NCI-H2171 (cell line): ENCODE measurements at places on chromosomes 7 and 10.

DNA sequence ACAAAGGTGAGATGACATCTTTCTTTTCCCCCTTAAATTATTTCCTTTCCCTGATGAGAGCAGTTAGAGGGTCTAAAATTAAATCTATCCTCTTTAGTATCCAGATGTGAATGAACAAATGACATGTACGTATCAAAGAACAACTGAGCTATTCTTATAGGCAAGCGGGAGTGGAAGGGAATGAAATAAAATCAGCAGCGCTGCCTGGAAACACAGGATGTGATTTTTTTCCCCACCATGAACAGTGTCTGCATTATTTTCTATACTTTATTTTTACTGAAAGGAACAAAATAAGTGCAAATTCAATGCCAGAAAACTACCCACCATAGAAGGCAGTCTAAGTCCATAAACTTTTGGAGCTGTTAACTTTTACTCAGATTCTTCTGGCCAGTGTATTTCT is 40.6 kb downstream of the SLC26A4 start:
- DNase-seq, result no peak

DNA sequence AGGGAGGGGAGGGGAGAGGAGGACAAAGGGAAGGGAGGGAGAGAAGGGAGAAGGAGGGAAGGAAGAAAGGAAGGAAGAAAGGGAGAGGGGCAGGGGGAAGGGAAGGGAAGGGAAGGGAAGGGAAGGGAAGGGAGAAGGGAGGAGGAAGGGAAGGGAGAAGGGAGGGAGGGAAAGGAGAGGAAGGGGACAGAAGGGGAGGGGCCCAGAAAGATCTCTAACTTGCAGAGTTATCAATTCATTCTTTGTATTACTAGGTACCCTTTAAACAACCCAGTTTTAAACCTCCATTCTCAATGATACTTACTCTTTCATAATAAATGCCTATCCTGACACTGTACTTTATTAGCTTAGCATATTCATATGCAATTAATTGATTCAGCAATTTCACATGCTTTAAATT is 192.0 kb downstream of the ELMO1 start:
- no peak for DNase-seq

- DNase-seq, result no peak
Observed at GRCh38 chr10:785861-786214, 96.4 kb upstream of the DIP2C start.

DNA sequence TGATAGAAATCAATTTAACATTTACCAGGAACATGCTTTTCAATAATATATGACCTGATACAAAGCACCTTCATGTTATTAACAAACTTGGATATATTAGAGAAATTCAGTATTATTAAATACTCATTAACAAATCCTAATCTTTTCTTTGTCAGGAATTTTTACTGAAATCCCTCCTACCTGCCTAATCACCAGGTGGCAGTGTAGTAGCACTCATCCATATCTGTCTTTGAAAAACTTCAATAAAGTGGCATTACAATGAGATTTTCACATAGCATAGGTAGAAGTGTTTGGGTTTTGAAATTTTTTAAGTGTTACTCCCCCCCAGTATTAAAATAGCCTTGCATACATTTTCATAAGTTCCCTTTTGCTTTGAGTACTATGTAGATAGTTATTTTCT is 1246.6 kb upstream of the LRRN3 start:
- DNase-seq, result peak; percentile 17

GRCh38 chr7:94395141-94396036 is 694 bp downstream of the COL1A2 start:
- DNase-seq, result no peak

DNA sequence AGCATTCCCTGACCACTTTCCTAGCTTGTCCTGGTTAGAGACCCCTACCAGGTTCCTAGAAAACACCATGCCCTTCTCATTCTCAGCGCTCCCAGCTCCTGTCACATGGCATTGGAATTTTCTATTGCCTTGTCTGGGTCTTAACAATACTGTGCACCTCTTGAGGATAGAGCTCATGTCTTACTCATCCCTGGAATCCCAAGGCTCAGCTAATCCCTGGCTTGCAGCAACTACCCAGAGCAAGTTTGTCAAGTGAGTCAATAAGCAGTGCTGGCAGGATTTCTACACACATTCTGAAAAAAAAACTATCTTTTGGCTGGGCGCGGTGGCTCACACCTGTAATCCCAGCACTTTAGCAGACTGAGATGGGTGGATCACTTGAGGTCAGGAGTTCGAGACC is 11.7 kb upstream of the PRDX3 start:
- DNase-seq, result no peak

GRCh38 chr10:77049896-77050295 is 587.7 kb downstream of the KCNMA1 start:
- no peak for DNase-seq

DNA sequence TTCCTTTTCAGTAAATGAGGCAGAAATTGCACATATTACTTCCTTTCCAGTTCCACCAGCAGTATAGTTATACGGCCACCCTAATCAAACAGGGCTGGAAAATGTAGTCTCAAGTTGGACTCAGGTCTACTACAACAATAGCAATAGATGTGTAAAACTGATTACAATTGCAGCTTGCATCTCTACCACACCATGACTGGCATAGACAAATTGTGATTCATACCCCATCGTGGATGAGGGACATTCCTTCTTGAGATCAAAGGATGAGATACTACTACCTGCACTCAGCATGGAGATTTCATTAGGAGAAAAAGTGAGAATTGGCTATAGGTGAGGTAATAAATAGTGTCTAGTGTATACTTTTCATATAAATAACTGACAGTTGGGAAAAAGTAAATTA is 1220.8 kb downstream of the TYW1 start:
- no peak for DNase-seq

DNA sequence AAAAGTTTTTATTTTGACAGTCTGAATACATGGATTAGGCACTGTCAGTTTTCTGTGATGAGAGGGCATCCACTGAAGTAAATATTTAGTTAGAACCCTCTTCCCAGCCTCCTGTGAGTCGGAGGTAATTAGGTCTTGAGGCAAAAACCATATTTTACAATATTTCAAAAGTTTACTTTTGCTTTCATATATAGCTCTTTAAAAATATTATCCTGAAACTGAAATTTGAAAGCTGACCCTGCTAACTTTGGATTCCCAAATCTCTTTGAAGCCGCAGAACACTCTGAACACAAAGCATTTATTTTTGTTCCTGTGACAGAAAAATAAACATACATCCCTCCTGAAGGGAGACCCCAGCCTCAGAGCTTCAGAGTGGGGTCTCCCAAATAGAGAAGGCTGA is 317.4 kb downstream of the KIF20B start:
- no peak for DNase-seq

GRCh38 chr7:158809596-158809995 is 19.7 kb downstream of the ESYT2 start:
- DNase-seq, result no peak

- DNase-seq, result no peak
Observed at GRCh38 chr10:124094419-124094785, 1.0 kb upstream of the CHST15 start.

DNA sequence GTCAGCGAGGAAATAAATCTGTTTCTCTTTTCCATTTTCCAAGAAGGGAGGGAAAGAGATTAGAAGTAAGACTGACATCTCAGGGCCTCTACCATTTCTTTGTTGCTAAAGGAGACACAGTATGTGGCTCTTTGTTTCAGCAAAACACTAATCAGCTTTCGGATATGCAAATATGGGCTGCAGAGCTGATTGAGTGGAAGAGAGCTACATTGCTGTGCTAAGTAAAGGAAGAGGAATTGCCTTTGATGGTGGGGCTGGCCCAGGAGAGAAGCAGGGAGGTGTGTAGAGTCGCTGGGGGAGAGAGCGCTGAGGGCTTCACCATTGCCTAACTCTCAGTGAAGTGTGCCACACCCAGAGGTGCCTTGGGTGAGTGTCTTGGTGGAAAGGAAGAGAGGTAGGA is 284.8 kb downstream of the SDK1 start:
- DNase-seq, result no peak

- DNase-seq, result no peak
Observed at GRCh38 chr10:15856328-15857015, 3.8 kb downstream of the MINDY3 start.

DNA sequence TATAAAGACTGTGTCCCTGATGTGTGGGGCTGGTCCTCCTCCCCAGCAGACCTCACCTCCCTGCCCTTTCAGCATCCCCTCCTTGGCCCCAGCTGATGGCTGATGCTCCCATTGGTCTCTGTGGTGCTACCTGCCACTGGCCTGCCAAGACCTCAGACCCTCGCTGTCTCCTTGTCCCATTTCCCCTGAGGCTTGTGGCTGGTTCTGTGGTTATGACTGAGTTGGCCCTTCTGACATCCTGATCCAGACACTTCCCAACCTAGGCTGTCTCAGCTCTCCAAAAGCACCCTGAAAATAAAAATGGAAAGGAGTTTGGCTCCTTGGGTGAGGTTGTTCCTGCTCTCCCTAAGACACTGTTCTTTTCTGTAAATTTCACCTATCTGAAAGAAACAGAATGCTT is 214.2 kb downstream of the RPS24 start:
- DNase-seq, result no peak

DNA sequence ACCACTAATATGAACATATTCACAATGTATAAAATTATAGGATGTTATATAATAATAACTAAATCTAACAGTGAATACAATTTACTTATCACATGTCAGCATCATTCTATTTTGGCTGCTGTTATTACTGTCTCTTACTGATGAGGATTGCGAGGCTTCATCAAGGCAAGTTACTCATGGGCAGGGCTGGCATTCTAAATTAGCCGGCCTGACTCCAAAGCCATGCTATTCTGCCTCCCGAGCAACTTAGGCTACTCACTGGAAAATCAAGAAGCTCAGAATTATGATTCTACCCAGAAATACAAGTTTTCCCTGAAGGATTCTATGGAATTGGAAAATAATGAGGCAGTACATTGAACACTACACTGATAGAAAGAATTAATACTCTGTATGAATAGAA is 101.7 kb downstream of the ICA1 start:
- DNase-seq, result no peak

DNA sequence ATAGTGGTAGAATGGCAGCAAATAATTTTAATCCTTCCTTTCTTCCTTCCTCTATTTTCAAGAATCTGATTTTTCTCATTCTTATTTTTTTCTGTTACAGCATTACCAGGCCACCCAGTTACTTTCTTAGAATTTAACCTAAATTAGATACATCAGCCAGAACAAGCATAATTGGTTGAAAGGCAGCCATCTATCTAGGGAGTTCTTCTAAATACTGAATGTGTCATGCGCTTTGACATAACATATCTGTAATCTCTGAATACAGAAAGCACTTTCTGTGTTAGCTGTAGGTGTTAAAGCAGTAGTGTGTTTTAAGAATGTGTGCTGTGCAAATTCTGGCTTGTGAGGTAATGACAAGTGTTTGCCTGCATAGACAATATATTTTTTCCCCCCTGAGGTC is 97.3 kb downstream of the BTRC start:
- no peak for DNase-seq

- DNase-seq, result peak; percentile 13
Observed at GRCh38 chr7:7944619-7945282, 23.8 kb upstream of the GLCCI1 start.

GRCh38 chr7:963236-964078 is 9.0 kb upstream of the ADAP1 start:
- DNase-seq, result peak; percentile 27

- no peak for DNase-seq
Observed at GRCh38 chr10:97659589-97659988, 19.1 kb downstream of the PI4K2A start.

- DNase-seq, result no peak
Observed at GRCh38 chr7:89401099-89401498, 605.6 kb upstream of the TEX47 start.

DNA sequence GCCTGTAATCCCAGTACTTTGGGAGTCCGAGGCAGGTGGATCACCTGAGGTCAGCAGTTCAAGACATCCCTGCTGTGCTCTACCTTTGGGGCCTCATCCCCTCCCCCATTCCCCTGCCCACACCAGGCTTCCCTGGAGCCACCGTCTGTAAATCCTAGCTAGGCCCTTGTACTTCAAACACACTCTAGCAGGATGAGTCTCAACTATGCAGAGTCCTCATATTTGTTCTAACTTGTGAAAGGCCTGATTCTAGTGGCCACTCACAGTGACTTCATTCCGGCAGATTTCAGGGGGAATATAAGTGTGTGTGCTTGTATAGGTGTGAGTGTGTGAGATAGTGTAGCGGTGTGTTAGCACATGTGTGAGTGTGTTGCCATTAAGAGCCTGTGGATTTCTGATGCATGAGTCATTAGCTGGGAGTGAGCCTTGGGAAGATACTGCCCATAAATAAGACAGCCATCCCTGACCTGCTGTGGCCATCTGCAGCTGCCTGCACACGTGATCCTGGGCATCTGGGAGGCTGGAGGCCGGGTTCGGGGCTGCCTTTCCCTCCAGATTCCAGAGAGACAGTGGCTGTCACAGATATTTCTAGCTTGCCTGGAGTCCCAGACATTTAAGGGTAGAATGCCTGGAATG is 1.7 kb upstream of the NEURL1 start:
- no peak for DNase-seq

- DNase-seq, result no peak
Observed at GRCh38 chr10:74794531-74794930, 31.9 kb upstream of the KAT6B start.

GRCh38 chr10:131882151-131882550 is 18.7 kb upstream of the PPP2R2D start:
- DNase-seq, result no peak

- no peak for DNase-seq
Observed at GRCh38 chr10:4202938-4203337, 417.9 kb upstream of the KLF6 start.

DNA sequence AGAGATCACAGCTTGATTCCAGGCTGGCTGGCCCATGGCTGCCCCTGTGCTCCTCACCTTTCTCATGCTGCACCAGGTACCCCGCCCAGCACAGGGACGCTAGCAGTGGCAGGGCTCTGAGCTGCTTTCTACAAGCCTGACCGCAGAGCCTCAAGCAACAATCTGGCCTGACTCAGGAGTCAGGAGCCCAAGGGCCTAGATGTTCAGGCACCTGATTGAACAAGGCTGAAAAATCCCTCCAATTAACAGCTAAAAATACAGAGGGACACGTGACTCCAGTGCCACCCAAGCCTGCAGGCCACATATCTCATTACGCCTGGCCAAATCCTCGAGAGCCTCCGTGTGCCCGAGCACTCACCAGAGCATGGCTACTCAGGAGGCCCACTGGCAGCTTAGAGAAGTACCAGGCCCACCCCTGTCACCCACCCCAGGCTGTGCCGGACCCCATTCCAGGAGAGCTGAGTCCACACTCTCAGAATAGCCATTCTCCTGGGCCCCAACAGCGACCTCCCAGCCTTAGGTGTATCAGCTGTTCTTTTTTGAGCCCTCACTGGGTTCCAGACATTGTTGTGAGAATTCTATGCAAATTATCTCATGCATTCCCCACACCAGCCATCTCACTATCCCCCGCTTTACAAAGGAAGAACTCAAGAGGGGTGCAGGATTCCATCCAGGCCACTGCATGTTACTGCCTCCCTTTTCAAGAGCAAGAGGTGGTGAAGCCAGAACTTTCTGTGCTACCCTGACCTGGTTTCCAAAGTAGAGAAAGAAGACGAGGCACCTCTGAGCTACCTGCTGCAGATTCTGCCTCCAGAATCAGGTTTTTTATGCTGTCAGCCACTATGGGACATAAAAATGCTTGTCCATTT is 98.3 kb downstream of the COL13A1 start:
- DNase-seq, result no peak
